ENCODE measurements at places on chromosomes 5 and 9.

GRCh38 chr5:18088020-18088579 is 453.8 kb downstream of the TAF11L14 start:
- no peak for DNase-seq

- no peak for DNase-seq
Observed at GRCh38 chr9:109179801-109180523, 12.9 kb upstream of the FRRS1L start.

- no peak for DNase-seq
Observed at GRCh38 chr9:33172256-33173238, 5.4 kb upstream of the B4GALT1 start.

DNA sequence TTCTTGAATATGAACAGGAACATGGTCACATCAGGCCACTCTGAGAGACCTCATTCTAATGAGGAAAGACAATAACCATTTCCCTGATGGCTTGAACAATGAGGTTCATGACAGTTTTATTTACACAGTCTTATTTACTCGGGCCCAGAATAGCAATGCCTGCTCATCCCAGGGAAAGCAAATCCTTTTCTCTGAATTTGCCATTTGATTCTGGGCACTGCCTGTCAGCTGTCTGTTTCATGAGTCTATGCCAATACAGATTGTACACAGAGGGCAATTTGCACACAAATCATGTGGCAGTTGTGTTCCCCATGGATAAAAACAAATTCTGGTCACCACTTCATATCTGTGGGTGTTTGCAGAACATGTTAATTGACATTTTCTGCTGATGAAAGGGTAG is 492.5 kb downstream of the ACTL7B start:
- no peak for DNase-seq

DNA sequence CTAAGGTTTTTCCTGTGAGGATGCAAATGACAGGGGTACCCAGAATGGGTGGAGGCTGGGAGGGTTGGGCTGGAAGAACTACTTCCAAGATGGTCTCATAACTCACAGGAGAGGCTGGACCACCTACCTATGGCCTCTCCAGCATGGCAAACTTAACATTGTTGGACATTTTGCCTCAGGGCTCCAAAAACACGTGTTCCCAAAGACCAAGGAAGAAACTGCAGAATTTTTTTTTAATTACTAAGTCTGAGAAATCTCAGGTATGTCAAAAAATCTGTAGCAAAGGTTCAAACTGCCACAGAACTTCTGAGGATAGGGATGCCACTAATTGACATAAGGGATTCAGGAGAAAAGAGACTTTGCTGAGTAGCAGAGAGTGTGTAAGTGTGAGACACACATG is 270.8 kb downstream of the NNT start:
- DNase-seq: no peak

DNA sequence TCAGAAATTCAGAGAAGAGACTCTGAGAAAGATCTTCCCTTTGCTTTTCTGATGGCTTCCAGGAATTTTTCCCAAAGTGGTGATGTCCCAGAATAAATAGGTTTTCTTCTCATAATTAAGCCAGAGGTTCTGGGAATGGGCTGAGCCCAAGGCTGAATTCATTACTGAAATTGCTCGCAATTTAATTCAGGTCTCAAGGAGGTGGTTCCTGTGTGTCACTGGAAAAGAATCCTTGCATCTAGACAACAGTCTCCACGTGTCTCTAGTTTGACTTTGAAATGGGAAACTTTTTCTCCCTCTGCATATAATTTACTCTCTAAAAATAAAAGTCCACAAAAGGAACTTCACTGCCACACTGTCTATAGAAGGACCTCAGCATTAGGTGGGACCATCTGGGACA is 27.8 kb upstream of the STX17 start:
- no peak for DNase-seq

DNA sequence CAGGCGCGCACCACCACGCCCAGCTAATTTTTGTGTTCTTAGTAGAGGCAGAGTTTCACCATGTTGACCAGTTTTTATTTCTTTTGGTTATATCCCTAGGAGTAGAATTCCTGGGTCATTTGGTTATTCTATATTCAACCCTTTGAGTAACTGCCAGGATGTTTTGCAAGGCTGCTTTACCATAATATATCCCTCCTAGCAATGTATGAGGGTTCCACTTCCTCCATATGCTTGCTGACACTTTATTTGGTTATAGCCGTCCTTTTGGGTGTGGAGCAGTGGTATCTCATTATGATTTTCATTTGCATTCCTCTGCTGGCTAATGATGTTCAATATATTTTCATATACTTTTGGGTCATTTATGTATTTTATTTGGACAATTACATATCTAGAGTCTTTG is 81.2 kb downstream of the RAB24 start:
- no peak for DNase-seq

- peak; percentile 62 for DNase-seq
Observed at GRCh38 chr9:133709015-133709611, 29.0 kb downstream of the SARDH start.

- DNase-seq: no peak
Observed at GRCh38 chr9:116319480-116319879, 165.9 kb downstream of the PAPPA start.

DNA sequence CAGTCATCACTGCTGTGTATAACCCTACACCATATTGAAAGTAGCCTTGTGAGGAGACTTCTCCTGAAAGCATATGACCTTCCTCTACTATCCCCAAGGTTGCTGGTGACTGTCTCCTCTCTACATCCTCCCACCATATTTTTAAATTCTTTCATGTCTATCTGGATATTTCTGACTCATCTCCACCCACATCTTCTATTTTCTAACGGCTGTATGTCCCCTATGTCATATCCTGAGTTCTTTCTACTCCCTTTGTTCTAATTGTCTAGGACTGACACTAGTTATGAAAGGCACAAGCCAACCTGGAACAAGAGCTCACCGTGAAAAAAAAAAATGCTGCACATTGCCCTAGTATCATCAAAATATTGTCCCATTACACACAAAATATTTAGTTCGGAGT is 218.3 kb upstream of the ZNF462 start:
- no peak for DNase-seq

DNA sequence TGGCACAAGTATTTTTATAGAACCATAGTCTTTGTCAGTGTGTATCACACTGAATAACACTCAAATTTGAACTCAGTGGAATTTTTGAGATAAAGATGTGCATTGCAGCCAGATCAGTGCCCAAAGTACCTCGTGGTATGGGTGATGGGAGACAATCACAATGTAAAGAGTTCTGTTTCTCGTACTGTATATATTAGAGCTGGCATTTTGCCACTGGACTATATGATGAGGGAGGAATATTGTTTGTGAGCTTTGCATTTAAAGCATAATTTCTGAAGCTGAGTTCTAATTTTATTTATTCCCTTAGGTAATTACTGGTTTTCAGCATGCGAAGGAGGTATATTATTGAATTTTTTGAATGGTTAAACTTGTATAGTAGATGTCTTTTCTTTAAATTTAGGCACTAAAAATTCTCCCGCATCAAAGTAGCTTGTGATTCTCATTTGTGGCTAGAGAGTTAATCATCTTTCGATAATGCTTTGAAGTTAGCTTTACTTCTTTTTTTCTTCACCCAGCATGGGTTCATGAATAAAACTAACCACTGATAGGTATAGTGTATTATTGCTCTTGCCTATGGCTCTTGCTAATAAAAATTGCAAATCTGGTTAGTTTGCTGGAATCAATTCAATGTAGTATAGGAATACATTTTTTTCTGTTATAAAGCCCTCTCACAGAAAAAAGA is 43.1 kb downstream of the PAM start:
- DNase-seq: no peak

DNA sequence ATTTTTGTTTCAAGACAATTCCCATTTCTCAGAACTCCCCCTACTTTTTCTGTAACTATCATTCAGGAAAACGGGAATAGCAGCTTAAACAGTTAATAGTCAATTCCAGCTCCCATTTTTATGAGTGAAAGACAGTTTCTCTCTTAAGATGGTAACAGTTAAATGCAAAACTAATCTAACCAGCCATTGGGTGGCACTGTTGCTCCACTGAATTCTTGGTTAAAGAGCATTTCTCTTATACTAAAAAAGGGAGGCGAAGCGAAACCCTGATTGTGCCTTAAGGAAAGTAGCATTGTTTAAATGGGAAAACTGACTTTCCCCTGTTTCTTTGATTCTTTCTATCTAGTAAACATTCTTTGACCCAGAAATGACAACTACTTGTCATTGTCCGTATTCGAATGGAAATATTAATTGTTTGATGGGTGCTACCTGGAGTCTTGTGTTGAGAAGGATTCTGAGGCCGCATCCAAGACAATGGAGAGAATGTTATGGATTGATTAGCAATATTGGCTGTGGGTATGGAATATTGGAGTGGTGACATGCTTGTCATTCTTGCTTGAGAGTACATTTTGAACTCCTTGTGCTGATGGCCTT is 507.8 kb downstream of the MAT2B start:
- DNase-seq: peak; percentile 43

DNA sequence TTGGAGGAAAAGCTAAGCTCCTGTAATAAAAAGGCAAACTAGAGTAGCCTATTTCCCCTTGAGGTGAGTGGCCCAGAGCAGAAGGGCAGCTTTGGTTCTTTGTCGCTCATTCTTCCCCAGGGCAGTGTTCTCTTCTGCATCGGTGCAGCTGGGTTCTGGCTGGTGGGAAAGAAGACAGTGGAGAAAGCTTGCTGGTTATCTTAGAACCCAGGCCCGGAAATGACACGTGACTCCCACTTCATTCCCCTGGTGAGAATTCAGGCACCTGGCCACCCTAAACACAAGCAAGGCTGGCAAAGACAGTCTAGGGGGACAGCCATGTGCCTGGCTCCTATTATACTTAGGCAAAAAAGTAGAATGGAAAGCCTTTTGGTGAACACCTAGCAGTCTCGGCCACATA is 32.5 kb upstream of the GSN start:
- DNase-seq: no peak

- no peak for DNase-seq
Observed at GRCh38 chr9:21782205-21782604, 20.2 kb upstream of the MTAP start.

DNA sequence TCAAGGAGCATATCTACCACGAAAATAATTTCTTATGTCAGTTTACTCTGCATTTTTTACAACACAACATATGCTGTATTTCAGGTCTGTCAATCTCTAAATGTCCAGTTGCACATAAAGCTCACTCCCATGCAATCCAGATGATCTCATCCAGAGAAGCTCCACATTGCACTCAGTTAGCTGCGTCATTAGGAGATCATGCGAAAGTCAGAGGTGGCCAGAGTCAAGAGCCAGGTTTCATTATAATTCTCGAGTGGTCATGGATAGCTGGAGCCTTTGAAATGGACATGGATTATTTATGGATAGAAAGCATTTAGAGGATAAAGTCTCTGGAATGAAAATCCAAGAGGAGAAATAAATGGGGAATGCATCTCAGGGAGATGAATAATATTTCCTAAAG is 232.3 kb downstream of the GAS1 start:
- no peak for DNase-seq

DNA sequence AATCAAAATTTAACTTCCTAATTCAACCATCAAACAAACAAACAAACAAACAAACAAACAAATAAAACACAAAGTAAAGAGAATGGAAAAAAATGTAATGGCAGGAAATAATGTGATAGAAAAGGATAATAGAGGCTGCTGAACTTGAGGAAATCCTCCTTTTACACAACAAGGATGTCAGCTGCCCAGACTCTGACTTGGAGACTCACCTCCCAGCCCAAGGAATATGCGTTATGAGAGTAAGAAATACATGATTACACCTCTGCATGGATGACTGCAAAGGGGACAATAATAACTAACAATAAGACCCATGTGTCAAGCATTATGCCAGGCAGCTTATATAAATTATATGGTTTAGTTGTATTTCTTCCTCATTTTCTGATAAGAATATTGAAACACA is 46.6 kb upstream of the JAK2 start:
- DNase-seq: no peak

- no peak for DNase-seq
Observed at GRCh38 chr5:127981498-127981897, 102.1 kb upstream of the SLC12A2 start.

DNA sequence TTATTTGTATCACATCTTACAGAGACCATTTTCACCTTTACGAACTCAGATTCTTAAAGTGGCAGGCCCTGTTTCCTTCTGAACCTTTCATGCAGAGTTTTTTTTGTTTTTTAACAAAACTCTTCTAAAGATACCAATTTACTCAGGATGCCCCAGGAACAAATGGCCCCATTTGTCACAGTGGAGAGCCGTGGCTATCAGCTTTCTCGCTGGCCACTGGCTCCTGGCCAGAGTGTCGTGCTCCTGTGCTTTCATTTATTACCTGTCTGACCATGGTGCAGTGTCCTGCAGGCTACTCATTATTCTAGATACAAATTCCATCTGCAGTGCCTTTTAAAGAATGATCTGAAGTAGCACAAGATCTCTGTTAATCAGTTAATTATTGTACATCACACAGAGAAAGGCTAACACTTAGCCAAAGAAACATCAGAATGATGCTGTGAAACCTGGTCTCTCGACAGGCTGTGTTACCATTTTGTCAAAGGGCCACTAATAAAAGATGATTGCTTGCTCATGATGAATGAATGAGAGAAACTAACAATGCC is 27.8 kb downstream of the ADRA1B start:
- no peak for DNase-seq

- no peak for DNase-seq
Observed at GRCh38 chr5:137069358-137069757, 429.8 kb downstream of the SPOCK1 start.

DNA sequence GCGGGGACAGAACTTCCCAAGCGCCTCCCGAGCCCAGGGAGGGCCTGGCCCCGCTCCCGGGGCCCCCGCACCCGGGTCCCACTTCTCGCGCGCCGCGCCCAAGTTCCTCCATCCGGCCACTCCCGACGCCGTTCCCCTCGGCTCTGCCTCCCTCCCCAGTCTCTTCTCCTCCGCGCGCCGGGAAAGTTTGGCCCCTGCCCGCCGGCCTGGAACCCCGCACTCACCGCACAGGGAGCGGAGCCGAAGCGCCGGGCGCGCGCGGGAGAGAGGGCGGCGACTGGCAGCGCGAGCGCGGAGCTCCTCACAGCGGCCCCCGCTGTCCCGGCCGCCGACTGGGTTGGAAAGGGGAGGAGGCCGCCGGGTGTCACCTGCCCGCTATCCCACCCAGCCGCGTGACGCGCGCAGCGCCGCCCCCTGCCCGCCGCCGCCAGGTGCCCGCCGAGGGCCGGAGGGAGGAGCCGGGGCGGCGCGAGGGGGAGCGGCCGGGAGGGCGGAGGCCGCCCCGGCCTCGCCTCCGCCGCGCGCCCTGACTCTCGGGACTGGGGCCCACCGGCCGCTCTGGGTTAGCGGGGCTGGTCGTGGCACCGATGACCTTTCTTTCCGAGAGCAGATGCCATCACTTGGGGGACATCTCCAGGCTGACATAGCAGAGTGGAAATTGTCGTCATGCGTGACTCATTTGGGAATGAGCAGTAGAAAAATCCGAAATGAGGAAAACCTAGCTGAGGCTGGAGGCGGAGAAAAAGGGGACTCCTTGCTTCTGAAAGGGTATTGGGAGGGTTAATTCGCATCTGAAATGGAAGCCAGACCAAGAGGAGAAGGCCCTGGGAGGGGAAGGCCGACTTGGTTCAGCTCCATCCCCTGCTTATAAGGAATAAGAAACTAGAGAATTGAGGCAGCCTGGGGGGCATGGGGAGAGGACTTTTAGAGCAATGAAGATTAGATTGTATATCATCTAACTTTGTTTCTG is at the start of gene ELOVL7:
Gene ELOVL7, minus strand, starts transcription at position 334 of the 970 bp plus-strand sequence. CDS start 56,872 bp downstream, outside the sequence.
- peak; percentile 61 for DNase-seq

GRCh38 chr9:82466616-82467260 is 478.2 kb downstream of the SPATA31D1 start:
- no peak for DNase-seq

Measured in activated CD4-positive, alpha-beta T cell treated with anti-CD3 and anti-CD28 coated beads for 48 hours (primary cell).